ENCODE measurements at places on chromosomes 4 and X.

- DNase-seq = no peak
Measured at GRCh38 chr4:138911909-138912703, 103.5 kb upstream of the NOCT start.

DNA sequence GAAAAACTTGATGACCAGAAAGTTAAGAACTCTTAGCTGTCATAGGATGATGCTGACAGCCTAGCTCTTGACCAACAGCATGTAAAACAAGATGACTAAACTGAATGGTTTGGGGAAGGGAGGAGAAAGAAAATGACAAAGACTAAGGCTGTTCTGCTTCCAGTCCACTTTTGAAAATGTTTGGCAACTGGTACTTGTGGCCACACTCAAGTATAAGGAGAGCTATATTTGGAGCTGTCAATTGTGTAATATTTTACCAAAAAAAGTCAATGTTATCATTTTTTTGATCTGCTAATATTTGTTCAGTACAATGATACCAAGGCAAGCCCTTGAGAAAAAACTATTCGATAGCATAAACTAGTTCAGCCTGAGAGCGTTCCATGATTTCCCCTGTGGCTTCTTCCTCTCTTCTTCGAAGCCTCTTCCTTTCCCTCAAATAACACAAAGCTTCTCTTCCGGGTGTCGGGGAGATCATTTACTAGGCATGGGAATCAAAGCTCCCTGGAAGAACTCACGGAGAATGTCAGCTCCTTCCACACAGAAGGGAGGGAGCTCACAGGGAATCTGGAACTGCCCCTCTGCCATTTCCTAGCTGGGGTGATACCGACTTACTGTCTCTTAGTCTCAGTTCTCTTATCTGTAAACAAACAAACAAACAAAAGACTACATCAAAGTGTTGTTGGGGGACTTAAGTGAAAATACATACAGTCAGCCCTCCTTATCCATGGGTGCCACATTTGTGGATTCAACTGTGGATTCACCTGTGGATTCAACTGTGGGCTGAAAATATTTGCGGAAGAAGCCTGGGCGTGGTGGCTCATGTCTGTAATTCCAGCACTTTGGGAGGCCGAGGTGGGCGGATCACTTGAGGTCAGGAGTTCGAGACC, 82.6 kb downstream of the SCD5 start:
- no peak for DNase-seq

DNA sequence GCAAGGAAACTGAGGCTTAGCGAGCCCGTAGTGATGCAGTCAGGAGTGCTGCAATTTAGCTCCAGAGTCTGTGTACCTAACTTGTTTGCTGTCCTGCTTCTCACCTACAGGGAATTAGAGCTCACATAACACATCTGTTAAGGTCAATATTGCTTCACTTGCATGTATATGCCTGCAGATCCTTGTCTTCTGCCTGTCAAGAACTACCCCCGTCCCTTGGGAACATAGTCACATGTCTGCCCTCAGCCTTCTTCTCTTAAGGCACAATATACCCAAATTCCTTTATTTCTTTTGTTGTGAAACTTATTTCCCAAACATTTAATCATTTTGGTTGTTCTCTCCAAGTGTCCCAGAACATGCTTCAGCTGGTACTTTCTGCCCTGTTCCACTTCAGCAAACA, 103.3 kb upstream of the LEF1 start:
- DNase-seq = no peak

DNA sequence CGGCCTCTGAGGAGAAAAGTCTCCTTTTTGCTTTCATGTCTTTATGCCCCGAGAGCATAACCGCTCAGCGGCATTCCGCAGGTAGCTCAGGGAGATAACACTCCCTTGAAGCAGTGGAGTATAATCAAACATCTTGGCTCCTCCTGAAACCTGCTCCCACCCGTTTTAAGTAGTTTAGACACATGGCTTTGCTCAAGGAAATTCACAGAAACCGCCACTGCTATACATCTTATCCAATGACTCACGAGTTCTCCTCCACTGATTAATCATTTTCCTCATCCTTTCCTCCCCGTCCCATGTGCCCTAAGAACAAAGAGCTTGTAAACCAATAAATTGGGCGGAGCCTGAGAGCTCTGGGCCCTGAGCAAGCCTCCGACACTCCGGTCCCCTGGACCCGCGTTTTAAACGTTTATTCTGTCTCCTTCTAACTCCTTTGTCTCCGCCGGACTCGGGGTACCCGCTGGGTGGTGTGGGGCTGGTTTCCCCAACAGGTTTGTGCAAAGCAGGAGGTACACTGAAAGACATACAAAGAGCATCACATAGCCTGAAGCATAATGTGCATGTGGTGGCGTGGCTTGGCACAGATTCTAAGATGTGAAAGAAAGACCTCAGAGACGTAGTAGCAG, 401.2 kb downstream of the TLL1 start:
- no peak for DNase-seq

DNA sequence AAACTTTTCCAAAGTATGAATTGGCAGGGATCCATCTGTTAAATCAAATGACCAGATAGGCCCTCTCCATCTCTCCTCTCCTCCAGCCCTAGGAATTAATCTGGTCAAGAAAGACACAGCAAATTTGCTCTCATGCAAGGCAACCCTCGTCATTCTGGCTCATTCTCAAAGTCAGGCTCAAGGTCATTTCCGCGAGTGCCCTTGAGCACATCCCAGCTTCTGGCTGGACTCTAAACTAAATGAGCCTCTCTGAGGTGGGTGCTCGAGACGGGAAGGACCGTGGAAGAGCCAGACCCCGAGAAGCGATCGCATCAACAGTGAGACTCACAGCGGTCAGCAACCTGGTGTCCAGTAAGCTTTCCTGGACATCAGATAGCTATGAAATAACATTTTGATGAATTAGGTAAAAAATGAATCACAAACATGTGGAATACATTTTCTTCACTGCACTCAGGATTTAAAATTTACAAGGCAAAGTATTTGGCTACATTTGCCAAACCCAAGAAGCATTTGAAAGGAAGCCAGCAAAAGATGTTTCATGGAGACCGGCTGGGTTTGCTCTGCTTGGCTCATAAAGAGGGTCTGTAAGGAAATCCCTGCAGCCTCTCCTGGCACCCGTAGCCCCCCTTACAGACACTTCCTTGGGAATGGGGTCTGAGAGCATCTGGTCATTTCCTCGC, 121.0 kb downstream of the ENPP6 start:
- DNase-seq = no peak

DNA sequence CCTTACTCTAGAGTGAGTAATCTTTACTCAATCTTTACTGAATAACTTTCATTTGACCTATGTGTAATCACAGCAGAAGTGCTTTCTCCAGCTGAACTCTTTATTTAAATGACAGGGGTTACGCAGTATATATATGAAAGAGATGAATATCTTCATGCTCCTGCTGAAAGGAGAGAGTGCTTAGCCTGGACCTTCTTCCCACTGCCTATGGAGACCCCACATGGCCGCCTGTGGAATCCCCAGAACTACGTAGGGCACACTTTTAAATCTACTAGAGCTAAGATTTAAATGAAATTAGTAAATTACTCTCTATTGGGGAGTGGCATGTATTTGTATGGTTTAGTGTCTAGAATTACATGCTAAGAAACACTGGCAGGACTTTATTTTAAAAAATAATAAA, 391.2 kb downstream of the ANKRD50 start:
- no peak for DNase-seq

DNA sequence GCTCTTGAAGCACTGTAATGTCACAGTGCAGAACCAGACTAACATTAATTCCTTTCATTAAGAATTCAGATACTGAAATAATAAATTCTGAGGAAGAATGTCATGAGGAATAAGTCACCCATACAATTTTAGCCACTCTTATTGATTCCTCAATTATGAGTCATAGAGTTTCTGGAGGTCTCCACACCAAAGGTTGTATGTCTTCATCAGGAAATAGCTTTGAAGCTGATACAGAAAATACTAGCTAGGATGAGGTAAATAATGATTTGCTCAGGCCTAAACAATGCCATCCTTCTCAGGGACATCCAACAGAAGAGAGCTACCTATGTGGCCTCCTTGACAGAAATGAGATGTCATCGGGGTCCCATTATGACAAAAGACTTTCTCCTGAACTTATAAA, 238.8 kb downstream of the OR13H1 start:
- no peak for DNase-seq

DNA sequence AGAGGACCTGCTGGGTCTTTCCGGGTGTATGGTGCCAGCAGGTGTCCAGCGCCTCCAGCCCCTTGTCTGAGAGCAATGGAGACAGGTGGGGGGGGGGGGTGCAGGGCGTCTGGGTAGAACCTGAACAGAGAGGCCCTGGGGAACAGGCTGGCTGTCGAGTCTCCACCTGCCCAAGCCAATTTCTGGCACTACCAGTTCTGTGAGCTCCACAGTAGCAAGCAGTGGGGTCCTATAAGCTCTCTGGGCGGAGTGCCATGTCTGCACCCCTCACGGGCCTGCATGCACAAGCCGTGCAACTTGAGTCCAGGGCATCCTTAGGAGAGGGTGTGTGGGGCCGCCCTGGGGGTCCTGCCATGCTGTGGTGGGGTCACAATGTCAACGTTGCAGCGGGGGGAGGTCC, 10.1 kb upstream of the FGFR3 start:
- DNase-seq = no peak

DNA sequence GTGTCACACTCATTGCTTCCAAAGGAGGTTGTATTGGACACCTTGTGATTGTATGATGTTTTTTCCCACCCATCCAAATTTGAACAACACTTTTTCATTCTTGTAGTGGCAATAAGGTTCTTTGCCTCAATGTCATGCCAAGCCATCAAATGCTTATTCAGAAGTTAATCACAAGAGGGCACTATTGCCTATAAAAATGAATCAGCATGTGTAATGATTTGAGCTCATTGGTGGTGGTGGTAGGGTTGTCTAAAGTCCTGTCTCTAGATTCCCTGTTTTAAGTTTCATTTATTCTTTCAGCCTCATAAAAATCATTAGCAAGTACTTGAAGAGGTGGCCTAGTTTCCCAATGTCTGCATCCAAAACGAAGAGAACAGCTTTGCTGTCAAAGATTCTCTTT, 37.0 kb downstream of the IRS4 start:
- DNase-seq = no peak

GRCh38 chr4:108555701-108556100, 64.7 kb upstream of the RPL34 start:
- DNase-seq = no peak

DNA sequence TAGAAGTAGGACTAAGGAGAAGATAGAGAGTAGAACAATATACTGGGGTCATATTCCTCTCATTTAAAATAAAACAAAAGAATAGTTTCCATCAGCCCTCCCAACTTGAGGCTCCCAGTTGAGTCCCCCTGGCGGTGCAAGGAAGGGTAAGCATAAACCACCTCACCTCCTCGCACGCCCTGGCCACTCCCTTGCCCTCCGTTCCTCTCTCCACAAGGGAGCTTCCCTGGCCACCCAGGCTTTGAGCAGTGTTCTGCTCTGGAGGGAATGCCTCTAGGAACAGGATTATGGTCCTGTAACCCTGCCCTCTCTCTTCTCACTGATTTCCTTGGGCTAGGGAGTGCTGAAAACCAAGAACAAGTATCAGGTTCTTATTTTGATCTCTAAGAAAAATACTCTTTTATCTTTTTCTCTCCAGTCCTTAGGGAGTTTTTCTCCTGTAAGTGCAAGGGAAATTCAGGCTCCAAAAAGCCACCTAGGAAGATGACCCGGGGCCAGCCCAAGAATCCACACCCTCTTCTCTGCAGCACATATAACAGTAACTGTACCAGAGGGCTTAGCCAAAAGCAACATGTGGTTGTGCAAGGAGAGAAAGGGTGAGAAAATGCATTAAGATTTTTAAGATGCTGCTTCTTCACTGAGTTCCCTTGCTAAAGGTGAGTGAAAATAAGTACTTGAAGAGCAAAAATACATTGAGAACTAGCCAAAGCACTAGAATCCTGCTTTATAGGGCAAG, 69.9 kb downstream of the USP38 start:
- no peak for DNase-seq

- no peak for DNase-seq
Measured at GRCh38 chr4:93617606-93618005, 210.9 kb upstream of the ATOH1 start.

DNA sequence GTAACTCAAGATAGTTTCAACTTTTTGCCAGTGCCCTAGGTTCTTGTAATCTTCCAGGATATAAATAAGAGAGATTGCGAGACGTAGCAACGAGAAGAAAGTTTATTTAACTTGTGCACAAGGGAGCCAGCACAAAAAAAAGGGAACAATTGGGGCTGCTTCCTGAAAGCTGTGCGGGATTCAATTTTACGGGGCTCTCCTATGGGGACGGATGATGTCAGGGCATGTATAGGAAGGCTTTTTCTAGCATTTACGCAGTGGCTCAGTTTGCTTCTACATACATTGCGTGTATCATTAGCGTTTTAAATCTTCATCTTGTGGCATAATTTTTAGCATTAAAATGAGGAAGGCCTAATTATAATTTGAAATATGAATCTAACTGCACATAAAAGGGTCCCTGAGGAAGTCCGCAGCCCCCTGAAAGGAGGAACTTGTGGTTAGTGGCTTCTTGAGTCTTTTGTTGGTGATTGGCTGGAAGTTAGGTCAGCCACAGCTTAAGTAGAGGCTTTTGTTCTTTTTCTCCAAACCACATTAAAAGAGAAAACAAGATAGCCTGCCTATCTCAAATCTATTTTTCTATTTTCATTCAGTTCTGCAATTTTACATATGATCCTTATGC, 668.2 kb upstream of the NDST4 start:
- DNase-seq = no peak

DNA sequence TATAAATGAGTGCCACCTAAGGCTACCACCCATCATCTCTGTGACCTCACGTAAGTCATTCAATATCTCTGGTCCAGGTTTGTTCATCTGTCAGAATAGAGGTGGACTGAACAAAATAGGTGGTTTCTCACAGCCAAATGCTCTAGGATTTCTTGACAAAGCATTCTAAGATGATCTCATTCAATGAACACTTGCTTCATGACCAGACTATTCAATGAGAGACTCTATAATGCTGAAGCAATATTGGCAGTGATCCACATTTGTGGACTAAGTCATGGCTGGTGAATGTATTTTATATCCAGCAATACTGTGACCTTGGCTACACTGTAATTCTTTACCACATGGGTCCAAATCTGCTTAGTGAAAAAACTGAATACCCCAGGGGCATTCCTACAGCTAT, 37.9 kb downstream of the LDB2 start:
- DNase-seq = no peak

DNA sequence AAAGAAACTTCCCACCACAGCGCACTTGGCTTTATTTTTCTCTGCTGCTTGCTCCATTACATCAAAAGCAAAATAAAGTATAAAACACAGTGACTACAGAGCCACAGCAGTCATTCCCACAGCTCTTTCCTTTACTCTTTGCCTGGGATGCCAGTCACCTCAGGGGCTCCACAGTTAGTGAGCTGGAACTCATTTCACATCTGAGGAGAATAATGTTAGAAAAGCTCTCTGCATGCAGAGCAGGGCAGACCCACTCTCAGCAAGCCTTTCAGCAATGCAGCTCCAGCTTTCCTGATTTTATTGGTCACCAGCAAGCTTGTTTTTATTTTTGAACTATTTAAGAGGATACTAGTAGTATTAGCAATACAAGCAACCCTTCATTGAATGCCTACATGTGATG, 13.8 kb downstream of the GRXCR1 start:
- DNase-seq = no peak

GRCh38 chr4:13238936-13239335, 245.2 kb downstream of the RAB28 start:
- no peak for DNase-seq

GRCh38 chr4:2441393-2442174, 22.8 kb downstream of the CFAP99 start:
- no peak for DNase-seq
